ENCODE measurements at places on chromosomes 6 and 20.

DNA sequence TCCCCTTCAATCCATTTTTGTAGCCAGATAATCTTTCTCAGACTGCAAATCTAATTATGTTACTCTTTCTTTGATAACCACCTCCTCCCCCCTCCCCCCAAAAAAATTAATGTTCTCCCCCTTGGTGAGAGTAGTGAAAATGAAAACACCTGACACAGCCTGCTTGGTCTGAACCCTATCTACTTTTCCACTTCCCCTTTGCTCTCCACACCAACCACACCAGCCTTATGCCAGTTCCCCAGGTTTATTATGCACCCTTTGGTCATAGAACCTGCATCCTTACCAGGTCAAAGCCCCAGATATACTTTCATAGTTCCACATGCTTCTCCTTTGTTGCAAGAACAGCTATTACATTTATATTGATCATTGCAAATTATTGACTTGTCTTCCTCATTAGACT is 19.4 kb downstream of the PFDN4 start:
- DNase-seq = peak; percentile 62

GRCh38 chr6:157025437-157025836 is 248.3 kb downstream of the ARID1B start:
- DNase-seq = no peak

DNA sequence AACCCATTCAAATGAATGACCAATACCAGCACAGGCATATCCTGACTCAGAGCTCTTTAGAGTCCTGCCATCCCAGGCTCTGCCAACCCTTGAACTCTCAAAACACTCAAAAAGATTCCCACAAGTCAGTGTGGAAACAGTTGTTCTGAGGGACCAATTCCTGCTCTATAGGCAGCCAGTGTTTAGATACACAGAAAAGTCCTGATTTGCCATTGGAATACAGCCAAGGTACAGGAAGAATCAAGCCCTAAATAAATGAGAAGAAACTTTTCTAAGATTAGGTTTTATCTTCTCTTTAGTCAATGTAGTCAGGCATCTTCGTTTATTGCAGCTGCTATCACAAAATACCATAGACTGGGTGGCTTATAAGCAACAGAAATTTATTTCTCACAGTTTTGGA is 626.8 kb upstream of the ARID1B start:
- no peak for DNase-seq

GRCh38 chr6:148745926-148746325 is 904 bp upstream of the UST start:
- peak; percentile 13 for DNase-seq

DNA sequence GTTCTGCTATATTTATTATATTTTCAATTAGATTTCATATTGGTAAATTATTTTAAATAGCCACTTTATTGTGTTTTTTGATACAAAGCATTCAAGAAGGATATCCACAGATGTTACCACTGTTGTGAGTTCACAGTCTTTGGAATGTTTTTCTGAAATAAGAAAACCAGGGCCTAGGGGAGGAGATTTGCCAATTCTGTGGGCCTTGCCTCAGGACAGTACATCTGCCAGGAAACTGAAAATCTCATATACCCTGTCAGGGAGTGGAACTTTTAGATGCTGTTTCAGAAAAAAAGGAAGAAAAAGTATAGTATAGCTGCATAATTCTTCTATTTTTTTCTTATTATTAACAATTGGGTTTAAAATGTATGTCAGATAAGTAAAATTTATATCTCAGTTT is 995.9 kb upstream of the ADGRB3 start:
- no peak for DNase-seq

DNA sequence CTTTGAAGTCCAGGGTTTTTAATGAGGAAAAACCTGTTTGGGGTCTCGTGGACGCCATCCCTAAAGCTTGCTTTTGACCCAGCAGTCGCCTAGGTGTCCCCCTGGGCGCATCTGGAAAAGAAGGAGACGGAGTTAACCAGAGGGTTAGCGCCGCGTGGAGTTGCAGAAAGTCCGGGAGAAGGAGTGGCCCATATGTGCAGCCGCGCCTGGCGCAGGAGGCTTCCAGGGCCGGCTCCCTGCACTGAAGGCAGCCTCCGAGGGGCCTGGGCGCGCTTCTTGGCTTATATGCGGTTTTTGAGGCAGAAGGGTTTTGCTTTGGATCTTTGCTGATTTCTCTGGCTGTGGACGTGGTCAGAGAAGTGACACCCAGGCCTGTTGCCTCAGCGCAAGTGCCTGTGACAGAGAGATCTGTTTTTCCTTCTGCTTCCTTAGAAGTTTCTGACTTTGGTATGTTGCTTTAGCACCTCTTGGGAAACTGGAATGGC is 987 bp downstream of the TMEM181 start:
- peak; percentile 32 for DNase-seq

DNA sequence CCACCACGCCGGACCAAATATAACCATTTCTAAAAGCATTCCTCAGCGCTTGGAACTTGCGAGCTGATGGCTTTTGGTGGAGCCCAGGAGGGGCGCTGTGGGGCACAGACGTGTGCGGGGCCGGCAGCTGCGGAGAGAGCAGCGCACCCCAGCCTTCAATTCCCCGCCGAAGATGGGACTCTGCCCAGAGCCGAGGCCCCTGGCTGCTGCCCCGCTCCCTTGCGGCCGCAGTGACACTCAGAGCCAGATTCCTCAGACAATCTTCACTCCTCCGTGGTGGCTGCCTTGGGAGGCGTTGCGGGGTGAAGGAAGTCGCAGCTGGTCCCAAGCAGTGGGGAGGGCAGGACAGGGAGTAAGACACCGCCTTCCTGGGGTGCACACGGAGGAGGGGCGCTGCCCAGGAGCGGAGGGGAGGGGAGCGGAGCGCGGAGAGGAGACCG is 87.7 kb downstream of the TMEM242 start:
- peak; percentile 74 for DNase-seq

DNA sequence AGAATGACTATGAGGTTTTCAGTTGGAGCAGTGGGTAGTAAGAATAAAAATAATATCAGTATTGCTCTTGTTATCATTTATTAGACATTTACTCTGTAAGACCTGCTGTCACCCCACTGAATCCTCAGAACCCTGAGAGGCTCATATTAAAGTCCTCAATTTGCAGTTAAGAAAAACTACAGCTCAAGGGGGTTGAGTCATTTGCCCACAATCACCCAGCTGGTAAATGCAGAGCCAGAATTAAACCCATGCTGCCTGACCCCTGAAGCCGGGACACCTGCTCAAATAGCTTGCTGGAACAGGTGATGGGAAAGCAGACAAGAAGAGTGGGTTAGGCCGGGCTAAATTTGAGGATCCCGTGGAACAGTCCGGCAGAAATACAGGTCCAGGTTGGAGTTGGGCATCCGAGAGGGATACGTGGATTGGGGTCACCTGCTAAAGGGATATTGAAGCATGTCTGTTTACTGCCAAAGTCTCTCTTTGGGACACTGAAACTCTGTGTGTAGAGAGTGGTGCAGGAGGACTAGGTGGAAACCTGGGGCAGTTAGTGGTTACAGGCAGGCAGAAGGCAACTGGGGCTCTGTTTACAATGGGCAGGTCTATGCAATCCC is 344.1 kb downstream of the CDC5L start:
- DNase-seq = no peak

GRCh38 chr6:147979966-147980365 is 362.7 kb upstream of the SASH1 start:
- DNase-seq = no peak

- DNase-seq = no peak
These were observed 67.9 kb upstream of the STX16 start for GRCh38 chr20:58583176-58583575.

- DNase-seq = no peak
These were observed 31.3 kb downstream of the OR2A4 start for GRCh38 chr6:131669891-131670290.

GRCh38 chr20:16804793-16805187 is 56.6 kb downstream of the OTOR start:
- DNase-seq = no peak

GRCh38 chr20:4602297-4602631 is 119.4 kb upstream of the PRND start:
- no peak for DNase-seq

DNA sequence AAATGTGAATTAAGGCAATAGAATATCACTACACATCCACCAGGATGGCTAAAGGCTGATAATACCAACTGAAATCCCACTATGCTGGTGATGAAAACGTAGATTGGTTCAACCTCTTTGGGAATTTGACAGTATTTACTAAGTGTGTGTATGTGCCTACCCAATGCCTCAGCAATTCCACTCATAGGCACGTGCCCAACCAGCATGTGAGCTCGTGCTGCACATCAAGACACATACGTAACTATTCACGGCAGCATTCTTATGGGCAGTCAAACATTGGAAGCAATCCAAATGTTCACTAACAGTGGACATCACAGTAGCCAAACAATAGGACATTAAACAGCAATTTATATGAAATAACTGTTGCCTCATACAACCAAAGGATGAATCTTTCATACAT is 15.7 kb upstream of the AFDN start:
- no peak for DNase-seq

DNA sequence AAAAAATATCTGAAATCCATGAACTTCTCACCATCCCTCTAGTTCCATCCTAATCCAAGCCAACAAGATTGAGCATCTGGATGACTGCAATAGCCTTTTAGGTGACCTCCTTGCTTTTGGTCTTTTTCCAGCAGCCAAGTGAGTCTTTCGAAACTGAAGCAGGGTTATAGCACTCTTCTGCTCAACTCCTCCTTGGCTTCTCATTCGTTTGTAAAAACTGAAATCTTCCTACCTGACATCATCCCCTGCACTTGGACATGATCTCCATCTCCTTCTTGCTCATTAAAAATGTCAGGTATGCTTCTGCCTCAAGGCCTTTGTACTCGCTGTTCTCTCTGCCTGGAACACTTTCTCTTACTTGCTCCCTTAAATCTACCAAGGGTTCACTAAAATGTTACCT is 46.0 kb downstream of the STX7 start:
- DNase-seq = no peak

DNA sequence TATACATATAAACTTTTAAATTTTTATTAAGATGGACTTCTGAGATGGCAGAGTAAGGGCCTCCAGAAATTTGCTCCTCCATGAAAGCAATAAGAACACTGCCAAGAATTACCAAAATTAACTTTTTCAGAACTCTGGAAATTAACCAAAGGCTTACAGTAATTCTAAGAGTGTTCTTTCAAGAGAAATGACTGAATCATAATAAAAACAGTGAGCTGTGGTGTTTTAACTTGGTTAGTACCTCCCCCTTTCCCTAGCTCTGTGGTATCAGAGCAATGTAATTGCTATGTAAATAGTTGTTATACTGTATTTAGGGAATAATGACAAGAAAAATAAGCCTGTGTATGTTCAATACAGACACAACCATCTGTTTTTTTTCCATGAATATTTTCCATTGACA is 19.0 kb downstream of the HECA start:
- no peak for DNase-seq

DNA sequence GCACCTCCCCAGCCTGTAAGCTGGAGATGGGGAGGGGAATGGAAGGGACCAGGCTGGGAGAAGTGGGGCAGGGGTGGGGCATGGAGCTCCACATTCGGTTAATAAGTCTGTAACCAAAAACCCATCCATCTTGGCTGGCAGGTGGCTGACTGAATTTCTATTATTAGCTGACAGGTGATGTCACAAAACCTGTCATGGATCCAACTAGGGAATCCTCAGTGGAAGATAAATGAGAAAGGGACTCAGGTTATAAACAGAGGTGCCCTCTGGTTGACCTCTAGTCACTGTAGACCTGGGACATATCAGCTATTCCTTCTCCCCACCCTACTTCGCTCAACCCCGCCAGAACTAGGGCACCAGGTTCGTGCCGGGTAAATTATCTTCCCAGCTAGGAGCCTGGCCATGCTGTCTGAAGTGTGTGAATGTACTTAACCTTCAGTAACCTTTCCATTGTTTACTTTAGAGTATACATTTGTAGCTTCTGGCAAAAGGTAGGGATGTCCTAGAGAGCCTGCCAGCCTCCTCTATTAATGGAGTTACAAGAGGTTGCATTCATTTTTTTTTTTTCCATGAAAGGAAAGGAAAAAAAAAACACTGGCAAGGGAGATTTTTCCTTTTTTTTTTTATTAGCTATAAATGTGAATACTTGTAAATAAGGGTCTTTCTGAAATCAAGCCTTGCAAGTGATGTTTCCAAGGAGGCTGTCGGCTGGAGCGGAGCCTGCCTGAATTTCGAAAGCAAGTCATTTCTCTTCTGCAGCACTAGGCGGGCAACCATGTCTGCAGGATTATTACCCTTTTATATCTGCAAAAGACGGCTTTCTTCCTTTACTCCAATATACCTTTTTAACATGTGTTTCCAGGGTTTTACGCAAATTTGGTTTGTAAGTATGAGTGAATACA is 135.9 kb downstream of the TMEM242 start:
- no peak for DNase-seq

DNA sequence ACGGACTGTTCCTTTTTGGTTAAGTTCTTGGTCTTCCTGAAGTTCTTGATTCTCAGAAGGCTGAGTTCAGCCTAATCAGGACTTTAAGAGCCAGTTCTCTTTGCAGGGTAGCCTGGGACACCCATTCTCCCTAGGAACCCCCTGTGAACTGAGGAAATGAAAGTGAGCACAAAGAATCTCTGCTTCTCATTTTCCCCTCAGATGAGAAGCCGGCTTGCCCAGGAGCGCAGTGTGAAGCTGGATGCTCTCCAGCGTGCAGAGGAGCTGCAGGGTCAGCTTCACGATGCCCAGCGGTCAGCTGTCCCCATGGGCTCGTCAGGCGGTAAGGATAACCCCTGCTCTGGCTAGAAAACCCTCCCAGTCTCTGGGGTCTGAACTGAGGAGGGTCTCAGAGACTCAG is 34.0 kb downstream of the CD164 start:
- DNase-seq = no peak

DNA sequence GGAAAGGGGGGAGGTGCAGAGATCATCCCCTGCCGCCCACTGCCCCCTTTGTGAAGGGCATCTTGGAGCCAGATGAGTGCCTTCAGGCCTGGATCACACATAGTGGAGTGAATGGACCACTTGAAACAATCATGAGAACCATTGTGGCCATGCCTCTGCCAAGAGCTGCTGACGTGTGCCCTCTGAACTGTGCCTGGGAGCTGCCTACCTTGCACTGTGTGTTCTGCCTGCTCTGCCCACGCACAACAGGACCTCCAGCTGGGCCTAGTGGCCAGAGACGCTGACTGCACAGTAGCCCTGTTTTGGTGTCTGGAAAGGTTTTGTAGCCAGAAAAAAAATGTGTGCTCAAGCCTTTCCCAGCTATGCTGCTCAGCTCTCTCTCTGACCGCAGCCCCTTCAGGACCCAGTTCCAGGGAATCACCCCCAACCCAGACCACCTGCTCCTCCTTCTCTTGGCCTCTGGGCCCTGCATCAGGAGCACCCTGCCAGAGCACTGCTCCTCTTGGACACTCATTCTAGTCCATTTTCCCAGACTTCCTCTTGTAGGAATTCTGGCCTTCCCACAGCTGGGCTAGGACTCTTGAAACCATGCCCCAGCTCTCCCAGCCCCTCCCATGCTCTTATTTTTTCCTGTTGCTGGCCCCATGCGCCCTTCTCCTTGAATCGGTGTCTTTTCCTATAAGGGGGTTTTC is 1.6 kb upstream of the ADIG start:
- DNase-seq = no peak

DNA sequence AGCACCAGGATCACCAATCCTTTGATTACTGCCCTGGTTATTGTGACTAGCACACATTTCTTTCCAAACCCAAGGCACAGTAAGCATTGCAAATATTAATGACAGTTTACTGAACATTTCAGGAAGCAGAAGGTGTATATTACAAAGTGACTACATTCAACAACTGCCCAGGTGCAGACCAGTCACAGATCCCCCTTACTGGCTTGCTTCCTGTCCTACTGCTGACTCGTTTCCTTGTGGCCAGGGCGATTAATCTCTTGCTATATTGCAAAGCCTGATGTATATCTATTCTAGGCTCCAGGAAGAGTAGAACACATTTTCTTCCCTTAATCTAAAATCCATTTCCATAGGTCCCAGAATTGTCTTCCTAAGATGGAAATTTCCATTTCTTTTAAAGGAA is 77.2 kb upstream of the EPHA7 start:
- peak; percentile 22 for DNase-seq
